NAMALWA (cell line): ENCODE measurements at places on chromosomes 11 and 22.

GRCh38 chr11:25068451-25068850 lies 571.6 kb downstream of the LUZP2 start:
- DNase-seq = no peak

- DNase-seq = no peak
Observed at GRCh38 chr11:66008468-66009101, 3.2 kb upstream of the CST6 start.

DNA sequence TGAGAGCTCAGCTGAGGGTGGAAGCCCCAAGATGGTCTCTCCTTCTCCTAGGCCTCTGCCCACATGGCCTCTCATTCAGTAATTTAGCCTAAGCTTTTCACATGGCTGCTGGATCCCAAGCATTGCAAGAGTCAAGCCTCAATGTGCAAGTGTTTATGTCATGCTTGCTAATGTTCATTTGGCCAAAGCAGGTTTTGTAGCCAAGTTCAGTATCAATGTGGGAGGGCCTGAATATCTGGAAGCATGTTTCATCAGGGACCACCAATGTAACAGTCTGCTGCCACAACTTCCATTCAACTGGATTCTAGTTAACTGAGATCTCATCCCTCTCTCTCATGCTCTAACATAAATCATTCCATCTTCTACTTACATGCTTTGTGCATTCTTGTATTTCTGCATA lies 8.5 kb upstream of the SYTL2 start:
- no peak for DNase-seq

DNA sequence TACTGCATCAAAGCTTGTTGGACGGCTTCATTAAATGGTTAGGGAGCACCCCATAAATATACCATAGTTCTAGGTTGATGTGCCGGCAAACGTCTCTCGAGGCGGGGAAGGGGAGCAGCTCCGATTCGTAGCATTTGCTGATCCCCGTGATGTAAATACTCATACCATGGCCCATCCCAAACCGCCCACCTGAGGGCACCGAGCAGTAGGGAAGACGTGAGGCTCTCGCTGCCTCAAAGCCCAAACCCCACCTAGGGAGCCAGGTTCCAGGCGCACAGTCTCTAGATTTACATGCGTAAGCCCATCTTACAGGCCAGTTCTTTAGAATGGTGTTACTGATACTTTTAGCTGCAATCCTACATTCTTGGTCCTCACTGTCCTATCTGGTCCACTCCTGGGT lies 124.0 kb downstream of the FEZ1 start:
- no peak for DNase-seq

DNA sequence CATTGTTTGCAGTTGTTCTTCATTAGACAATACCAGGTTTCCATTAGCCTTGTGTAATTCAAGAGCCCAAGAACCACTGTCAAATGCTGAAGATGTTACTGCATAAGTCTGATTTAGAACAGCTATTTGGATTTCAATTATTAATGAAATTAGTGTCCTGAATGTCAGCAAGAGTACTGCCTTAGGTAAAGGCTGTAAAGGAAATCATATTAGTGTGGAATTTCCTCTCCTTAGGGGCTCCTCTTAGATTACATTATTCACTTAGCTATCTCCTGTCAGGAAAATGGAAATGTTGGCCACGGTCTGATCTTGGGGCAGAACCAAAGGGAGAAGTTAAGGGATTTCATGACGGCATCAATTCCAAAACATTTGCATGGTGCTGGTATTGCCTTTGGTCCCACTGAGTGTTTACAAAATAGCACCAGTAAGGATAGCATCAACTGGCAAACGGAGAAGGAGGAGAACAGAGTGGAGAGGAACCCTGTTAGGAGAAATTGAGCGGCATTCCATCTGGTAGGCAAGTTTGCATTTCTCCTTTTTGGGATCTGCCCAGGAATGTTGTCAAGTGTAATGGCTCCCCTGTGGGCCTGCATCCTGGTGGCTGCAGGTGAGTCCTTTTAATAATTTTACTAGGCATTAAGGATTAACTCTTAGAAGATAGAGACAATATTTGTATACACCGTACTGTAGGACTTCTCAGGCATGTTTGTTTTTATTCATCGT lies at the start of gene HTR3B:
TSS of gene HTR3B (plus strand) at position 418 of the 723 bp plus-strand sequence. CDS start at position 556, 138 bp downstream.
- DNase-seq = no peak

DNA sequence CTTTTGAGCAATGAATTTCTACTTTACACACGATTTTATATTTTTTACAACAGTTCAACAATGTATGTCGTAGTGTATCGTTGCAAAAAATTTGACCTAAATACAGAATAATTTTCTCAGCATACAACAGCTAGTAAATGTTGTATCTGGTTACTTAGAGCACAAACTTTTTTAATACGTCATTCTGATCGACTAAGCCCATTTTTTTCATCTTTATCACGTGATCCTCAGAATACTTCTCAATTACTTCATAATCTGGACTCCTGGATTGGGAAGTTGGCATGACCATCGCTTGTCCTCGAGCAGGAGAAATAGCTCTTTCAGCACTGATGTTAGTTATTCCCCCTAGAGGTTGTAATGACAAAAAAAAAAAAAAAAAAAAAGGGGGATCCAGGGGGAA lies 16.6 kb downstream of the OR51L1 start:
- no peak for DNase-seq

GRCh38 chr11:57546869-57547475 lies 9.6 kb downstream of the SMTNL1 start:
- no peak for DNase-seq

DNA sequence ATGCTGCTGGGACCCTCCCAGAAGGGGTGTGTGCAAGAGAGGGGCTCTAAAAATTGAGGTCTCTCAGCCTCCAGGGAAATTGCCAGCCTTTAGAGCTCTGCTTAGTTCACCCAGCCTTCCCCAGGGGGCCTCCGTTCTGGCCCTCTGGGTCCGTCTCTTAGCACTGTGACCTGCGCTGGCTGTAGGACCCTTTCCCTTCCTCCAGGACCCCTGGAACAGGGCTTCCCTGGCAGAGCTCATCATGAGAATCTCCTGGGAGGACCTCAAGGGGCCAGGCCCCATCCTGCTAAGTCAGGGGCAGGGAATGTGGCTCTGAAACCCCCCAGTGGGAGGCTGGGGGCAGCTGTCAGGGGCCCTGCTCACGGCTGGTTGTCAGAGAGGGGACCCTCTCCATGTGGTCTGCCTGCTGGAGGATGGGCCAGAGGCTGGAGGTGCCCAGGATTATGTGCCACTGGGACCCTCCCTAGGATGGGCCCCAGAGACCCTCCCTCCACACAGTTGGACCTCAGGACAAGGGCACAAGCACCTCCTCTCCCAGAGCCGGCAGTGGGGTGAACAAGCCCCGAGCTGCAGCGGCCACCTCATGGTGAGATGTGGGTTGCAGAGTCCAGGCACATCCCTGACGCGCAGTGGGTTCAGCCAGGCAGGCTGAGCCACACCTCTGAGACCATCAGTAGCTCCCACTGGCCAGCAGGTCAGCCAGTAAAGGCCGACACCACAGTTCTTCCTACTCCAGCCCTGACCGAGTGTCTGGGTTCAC lies 27.1 kb upstream of the GAL start:
- DNase-seq = no peak

DNA sequence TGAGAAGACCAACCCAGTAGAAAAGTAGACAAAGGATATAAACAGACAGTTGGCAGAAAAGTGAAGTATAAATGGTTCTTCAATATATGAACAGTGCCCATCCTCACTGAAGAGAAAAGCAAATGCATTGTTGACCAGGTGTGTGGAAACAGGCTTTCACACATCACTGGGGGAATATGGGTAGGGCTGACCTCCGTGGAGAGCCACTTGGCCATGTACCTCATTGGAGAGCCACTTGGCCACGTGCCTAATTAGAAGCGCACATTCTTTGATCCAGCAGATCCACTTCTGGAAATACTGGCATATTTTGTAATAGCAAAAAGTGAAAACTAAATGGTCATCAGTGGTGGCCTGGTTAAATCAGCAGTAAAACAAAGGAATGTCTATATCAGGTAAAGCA lies 43.2 kb downstream of the PPP6R3 start:
- no peak for DNase-seq

- no peak for DNase-seq
Observed at GRCh38 chr11:105245781-105246315, 106.3 kb upstream of the CARD18 start.

DNA sequence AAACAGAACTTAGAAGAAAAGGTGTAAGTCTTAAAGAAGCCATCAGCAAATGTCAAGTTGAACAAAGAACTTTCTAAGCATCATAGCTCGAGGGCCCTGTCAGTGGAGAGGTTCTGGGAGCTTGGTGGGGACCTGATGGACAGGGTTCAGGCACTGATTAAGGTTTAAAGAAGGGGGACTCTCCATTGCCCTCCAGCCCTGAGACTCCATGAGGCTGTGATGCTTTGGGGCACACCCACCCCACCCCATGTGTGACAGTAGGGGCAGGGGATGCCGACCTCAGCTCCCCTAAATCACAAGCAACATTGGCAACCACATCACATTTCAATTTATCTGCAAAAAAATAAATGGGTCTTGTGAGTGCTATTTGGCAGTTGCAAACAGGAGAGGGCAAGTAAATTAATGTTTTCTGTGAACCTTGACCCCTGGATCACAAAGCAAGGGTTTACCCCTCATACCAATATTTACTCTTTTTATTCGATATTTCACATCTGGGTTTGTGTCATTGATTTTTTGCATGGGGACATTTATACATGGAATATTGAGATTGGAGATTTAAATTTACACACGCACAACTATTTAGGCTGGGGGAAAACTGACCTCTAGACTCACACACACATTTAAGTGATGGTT lies 37.1 kb upstream of the ANO1 start:
- DNase-seq = no peak

DNA sequence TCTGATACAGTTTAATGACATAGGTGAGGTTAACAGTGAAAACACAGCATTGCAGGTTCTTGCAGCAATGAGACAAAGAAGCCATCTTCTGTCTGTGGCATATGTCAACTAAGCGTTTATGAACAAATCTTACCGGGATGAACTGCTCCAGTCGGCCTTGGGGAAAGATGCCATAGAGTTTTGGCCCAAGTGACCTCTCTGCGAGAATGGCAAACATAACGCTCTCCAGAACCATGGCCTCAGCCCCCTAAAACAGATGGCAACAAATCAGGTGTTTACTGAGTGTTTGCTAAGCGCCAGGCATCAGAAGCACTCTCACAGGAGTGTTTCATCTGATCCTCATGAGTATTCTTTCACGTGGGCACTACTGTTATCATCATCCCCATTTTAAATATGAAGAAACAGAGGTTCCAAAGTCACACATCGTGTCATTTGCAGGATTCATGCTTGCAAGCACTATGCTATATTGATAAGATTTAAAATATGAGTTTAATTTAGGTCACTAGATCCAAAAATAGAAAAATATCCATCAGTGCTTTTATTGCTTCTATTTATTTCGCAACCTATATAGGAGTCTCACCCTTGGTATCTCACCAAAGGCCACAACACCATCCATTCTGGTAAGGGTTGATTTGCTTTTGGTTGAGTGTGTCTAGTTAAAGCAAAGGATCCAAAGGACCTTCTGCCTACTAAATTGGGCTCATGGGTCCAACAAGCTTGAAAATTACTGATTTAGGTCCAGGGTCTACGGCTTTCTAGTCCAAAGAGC lies 35.9 kb downstream of the TCIRG1 start:
- no peak for DNase-seq

- no peak for DNase-seq
Observed at GRCh38 chr11:20342347-20343141, 21.0 kb upstream of the HTATIP2 start.

GRCh38 chr11:130865774-130866114 lies 50.5 kb downstream of the SNX19 start:
- no peak for DNase-seq

DNA sequence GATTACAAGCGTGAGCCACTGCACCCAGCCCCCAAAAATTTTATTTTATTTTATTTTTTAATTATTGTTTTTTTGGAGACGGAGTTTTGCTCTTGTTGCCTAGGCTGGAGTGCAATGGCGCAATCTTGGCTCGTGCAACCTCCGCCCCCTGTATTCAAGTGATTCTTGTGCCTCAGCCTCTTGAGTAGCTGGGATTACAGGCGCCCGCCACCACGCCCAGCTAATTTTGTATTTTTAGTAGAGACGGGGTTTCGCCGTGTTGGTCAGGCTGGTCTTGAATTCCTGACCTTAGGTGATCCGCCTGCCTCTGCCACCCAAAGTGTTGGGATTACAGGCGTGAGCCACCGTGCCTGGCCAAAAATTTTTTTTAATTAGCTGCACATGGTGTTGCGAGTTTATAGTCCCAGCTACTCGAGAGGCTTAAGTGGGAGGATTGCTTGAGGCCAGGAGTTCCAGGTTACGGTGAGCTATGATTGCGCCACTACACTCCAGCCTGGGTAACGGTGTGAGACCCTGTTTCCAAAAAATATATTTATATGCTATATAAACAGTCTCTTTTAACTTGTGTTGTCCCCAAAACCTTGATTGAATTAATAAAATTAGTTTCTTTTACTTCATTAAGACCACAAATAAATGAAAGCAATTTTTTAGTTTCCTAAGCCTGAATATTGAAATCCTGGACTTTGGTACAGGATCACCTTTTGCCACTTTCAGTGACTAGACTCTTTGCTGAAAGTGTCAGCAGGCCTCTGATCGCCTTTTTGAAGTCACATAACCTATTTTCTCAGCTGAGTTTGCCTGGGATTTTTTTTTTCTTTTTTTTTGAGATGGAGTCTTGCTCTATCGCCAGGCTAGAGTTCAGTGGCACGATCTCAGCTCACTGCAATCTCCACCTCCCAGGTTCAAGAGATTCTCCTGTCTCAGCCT lies 16.2 kb downstream of the ATG13 start:
- no peak for DNase-seq

GRCh38 chr22:24765166-24765565 lies 9.4 kb downstream of the PIWIL3 start:
- DNase-seq = no peak

DNA sequence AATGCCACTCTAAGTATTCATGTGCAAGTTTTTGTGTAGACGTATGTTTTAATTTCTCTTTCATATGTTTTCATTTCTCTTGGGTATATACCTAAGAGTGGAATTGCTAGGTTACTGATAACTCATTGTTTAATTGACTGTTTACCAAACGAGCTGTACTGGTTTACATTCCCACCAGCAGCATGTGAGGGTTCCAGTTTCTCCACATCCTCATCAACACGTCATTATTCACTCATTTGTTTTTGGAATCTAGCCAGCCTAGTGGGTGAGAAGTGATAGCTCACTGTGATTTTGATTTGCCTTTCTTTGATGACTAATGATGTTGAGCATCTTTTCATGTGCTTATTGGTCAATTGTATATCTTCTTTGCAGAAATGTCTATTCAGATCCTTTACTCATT lies 4.0 kb downstream of the ANKRD13D start:
- no peak for DNase-seq

- DNase-seq = no peak
Observed at GRCh38 chr22:29071261-29072045, 1.4 kb upstream of the KREMEN1 start.
